Germinal center (tissue), 1 donor: ENCODE measurements at places on chromosomes 11 and 22.
A peak's percentile ranks its signal among the peaks of the same experiment; 100 is the strongest.

GRCh38 chr11:34029176-34029575 is 22.4 kb upstream of the CAPRIN1 start:
- DNase-seq, result no peak

GRCh38 chr11:74470526-74470925 is 3.2 kb upstream of the KCNE3 start:
- no peak for DNase-seq

DNA sequence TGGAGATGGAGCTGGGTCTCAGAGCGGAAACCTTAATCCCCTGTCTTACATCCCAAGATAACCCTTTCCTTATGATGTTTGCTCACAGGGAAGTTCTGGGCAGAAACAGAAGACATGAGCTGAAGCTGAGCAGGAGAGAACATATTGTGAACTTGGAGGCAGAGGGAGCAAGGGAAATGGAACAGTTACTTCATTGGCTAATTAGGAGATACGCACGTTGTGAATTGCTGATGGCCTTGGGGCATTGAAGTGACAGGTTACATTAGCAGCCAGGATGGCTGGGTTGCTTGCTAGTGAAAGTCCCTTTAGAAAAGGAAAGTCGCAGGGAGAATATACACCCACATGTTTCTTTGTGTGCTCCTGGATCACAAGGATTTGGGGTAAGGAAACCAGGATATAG is 48.7 kb downstream of the TENM4 start:
- no peak for DNase-seq

GRCh38 chr11:69382131-69383128 is 88.5 kb downstream of the MYEOV start:
- DNase-seq, result peak; percentile 44

DNA sequence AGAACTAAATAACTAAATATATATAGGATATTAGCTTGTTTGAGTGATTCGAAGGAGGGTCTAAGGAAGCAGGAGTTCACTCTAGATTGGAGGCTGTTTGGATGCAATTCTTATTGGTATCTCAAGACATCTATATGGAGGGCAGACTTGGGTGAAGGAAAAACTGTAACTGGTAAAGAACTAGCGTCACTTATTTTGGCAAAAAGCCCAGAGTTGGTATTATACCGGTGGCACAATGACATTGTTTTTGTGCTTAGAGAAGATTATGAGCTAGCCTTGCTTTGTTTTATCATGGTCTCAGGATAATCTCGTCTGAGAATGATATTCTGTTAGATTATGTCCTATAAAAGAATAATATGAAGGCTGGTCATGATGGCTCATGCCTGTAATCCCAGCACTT is 6.0 kb upstream of the SLC35F2 start:
- no peak for DNase-seq

DNA sequence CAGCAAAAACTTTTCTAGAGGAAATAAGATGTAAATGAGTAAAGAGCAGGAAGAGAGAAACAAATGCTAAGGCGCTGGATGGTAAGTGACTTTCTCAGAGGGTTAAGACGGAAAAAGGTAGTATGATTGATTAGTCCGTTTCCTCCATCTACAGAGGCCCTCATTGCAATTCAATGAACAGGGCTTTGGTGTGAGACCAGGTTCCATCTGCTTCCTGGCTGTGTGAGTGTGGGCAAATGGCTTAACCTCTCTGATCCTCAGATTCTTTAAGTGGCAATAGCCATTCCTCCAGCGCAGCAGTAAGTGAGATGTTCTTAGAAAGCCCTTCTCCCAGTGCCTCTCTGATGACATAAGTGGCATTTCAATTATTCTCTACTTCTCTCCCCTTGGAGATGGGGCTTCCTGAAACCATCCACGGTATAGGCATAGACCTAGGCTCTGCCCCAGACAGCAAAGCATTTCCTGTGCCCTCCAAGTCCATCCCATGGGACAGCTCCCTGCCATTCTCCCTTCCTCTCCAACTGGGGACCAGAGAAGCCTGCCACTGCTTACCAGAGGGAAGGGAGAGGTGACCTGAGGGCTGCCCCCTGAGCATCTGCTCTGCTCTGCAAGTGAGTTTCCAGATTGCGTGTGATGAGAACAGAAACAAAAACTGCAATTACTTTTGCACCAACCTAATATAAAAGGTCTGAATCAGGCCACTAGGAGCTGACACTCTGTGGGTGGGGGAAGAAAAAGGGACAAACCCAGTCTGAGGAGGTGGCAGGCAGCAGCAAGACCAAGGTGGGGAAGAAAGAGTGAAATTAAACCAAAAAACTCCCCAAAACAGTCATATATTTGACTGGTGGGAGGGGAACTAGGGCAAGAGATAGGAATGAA is 12.7 kb upstream of the CD44 start:
- DNase-seq, result peak; percentile 47

GRCh38 chr11:120314861-120315260 is 10.2 kb upstream of the TLCD5 start:
- DNase-seq, result no peak

- no peak for DNase-seq
These were observed 37.8 kb upstream of the APOA1 start for GRCh38 chr11:116875194-116875593.

DNA sequence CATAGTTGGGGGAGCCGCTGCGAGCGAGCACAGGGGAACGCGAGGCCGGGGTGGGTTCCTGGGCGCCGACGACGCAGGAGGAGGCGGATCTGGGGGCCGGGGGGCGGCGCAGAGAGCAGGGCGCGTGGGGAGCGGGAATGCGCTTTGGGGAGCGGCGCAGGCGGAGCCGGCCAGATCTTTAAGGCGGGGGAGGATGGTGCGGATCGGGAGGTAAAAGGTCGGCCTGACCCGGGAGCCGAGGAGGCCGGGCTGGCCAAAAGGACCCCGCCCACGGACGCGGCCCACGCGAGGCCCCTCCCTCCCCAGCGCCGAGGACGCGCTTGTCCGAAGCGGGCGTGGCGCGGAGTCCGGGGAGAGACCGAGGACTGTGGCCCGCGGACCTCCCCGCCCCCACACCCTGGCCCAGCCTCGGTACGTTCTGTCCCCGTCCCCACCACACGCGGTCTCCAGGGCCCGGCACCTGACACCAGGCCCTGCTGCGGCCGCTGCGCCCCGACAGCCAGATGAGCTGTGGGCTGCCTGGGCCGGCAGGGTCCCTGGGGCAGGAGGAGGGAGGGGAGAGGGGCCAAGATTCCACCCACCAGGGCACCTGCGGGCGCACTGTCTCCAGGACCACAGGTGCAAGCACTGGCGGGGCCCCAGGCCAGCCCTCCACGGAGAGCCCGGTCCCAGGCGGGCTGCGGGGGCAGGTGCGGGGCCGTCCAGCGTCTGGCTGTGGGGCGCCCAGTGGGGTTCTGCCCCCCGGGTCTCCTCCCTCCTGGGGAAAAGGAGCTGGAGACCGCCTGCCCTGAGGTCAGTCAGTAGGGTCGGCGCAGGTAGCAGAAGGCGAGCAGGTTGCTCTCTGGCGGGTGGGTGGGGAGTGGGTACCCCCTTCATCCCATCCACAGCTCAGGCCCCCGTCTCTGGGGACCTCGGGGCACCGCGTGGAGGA is 10.9 kb downstream of the PIM3 start:
- DNase-seq, result no peak

DNA sequence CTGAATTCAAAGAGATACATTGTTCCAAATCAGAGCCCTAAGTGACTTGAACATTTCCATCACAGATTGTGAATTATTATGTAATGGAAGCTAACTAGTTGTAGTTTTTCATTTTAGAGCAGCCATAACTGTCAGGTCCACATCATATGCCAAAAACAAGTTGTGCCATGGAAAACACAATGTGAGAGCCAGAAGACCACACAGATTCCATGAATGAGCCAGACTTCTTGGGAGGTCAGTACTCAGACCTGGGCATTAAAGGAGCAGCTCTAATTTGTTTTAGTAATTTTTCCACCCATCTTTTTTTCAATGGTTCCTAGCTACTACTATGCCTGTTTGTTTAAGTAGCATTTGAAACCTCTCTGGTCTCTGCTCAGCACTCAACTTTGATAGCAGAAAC is 279.4 kb downstream of the FAT3 start:
- DNase-seq, result no peak

- DNase-seq, result no peak
These were observed 13.2 kb upstream of the USP18 start for GRCh38 chr22:18136563-18137320.

DNA sequence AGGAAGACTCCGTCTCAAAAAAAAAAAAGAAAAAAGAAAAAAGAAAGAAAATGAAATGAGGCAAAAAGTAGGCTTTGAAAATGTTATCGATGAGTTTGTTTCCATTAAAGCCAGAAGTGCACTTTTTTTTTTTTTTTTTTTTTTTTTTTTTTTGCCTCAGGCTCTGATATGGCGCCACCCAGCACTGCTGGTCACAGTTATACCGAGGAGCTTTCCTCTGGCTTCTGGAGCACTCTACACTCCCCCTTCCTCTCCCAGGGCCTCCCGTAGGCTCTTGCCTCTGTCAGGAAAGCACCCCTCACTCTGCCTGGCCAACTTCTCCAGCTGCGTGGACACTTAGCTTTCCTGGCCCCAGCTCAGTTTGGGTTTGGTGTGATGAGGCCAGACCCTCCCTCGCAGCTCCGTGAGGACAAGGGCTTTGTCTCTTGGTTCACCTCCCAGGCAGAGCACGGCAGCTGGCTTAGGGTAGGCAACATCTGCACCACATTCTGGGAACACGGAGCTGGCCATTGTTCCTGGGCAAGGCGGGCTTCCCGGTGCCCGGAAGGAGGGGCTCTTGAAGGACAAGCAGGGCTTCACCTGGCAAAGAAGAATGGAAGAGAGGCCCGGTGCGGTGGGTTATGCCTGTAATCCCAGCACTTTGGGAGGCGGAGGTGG is 16.9 kb downstream of the FADS2 start:
- no peak for DNase-seq

DNA sequence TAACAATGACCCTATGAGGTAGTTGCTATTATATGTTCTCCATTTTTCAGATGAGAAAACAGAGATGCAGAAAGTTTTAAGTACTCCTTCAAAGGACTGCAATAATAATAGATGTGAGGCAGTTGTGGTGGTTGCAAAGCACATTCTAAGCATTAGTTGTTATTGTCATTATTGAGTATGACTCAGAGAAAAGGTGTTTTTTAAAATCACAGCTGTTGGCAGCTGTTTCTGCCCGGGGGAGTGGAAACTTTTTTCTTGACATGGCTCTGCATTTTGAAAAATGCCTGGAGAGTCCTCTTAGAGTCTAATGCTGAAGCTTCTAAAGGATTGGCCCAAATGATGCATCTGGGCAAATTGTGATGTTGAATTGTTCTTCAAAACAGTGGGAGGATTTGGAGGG is 244.5 kb upstream of the MPPED2 start:
- no peak for DNase-seq

- no peak for DNase-seq
These were observed 511.3 kb downstream of the DLG2 start for GRCh38 chr11:85115798-85116197.

- DNase-seq, result no peak
These were observed 113.6 kb downstream of the MICAL3 start for GRCh38 chr22:17910561-17911311.

GRCh38 chr11:33898957-33899356 is 7.1 kb upstream of the LMO2 start:
- DNase-seq, result no peak

DNA sequence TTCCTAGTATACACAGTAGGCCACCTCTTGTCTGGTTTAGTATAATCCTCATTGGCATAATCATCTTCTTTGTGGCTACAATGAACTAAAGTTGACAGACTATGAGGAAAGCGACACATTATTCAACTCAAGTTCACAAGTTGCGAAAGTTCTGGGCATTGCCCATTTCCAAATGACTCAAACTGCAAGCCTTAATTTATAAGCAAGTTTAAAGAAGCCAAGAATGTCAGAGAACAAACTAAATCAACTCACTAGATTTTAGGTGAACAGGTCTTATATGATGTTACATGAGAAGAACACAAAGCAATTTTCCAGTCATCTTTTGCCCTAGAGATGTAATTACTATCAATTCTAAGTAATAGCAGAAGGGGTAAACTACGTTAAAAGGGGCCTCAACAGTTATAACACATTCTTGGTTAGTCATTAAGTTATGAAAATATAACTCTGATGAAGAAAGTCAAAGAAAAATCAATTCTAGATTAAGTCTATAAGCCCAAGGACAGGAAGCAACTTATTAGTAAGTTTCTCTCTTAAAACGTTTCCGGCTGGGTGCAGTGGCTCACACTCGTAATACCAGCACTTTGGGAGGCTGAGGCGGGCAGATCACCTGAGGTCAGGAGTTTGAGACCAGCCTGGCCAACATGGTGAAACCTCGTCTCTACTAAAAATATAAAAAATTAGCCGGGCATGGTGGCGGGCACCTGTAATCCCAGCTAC is 21.5 kb downstream of the PICALM start:
- DNase-seq, result no peak

GRCh38 chr22:39679652-39680051 is 109.1 kb downstream of the CACNA1I start:
- DNase-seq, result no peak

DNA sequence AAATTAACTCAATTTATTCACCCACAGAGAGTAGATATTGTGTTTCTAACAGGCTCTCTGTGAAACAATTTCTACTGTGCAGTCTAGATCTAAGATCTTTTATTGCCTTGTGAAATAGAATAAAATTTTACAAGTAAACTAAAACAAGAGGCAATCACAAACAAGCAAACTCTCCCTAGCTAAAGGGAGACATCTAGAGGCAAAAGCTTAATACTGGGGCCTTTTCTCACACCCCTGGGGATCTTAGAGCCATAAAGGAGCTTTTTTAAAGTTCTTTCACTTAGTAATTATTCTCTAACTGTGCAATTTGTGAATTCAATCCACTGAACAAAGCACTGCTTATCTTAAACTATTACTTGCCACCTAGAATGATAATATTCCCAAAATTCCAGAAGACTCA is 19.7 kb downstream of the ALG9 start:
- no peak for DNase-seq
